ENCODE measurements at places on chromosomes 12 and 14.

DNA sequence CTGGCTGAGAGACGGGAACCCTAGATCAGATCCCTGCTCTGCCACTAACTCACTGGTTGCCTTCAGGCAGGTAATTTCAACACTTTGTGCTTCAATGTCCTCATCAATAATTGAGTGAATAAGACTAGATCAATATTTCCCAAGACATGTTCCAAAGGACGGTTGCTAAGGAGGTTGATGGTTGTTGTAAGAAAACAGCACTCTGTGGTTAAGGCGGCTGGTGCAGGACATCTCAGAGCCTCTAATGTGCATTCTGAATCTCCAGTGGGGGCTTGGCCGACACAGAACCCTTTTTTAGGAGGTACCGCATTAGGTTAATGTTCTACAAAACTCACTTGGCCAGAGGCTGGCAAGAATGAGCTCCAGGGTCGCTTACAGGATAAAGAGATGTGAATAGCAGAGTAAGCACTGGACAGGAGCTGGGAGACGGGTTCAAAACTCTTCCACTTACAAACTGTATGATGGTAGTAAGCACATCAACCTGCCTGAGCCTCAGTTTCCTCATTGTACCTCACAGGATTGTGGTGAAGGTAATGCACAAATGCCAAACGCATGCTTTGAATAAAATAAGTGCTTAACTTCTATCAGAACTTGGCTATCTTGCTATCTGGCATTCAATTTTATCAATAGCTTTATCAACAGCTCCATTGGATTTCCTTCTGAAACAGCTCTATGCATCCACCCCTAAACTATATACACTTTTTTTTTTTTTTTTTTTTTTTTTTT is 136.9 kb upstream of the PARP11 start:
- DNase-seq, result no peak

GRCh38 chr12:22088886-22089285 is 42.9 kb downstream of the CMAS start:
- no peak for DNase-seq

DNA sequence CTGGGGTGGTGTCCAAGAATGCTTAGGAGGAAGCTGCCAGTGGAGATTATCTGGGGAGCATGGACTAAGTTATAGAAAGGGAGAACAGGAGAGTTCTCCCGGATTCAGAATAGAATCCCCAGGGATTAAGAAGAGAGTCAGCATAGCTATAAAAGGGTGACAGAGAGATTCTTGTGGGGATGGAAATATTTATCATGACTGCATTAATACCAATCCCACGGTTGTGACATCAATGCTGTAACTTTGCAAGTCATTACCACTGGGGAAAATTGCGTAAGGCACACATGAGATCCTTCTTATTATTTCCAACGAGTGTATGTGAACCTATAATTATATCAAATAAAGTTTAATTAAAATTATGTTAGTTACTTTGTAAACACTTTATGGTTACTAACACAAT is 447.9 kb upstream of the TMEM132C start:
- DNase-seq, result no peak

- DNase-seq, result peak; percentile 43
Measured at GRCh38 chr12:126389220-126389841, 1324.1 kb downstream of the AACS start.

- DNase-seq, result no peak
Measured at GRCh38 chr12:49330032-49330619, 6.9 kb downstream of the C1QL4 start.

DNA sequence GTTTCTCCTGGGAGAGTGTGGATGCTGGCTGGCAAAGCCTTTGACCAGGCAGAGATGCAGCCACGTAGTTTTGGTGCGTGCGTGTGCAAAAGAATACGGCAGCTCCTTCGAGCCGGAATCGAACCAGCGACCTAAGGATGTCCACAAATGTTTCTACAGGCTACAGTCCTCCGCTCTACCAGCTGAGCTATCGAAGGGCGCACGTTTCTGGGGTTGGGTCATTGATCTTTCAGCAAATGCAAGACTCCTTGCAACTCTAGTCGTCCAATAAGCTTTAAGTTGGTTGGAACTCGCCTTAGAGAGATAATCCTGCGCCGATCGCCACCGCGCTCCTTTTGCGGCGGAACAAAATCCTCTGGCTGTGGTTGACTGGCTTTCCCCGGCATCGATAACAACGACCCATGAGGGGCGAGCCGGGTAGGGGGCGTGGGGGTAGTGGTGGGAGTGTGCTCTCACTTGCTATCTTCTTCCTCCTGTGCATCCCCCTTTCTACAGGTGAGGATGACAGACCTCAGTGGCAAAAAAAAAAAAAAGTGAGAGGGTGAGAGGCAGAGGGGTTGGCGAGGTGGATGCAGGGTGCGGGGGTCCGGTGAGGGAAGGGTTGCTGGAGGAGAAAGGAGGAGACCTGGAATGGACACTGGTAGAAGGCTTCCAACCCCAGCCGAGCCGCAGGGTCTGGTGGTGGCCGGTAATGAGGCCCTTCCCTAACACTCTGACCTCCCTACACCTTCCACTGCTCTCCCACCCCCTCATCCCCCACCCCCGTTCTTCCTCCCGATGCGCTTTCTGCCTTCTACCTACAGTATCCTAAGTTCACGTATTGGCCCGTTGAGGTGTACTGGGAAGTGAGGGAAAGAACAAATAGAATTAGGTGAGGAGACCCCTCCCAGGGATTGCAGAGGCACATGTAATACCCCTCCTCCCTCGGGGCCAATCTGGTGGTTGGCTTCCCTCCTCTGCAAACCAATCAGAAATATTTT is 11.8 kb upstream of the OR6S1 start:
- peak; percentile 17 for DNase-seq

DNA sequence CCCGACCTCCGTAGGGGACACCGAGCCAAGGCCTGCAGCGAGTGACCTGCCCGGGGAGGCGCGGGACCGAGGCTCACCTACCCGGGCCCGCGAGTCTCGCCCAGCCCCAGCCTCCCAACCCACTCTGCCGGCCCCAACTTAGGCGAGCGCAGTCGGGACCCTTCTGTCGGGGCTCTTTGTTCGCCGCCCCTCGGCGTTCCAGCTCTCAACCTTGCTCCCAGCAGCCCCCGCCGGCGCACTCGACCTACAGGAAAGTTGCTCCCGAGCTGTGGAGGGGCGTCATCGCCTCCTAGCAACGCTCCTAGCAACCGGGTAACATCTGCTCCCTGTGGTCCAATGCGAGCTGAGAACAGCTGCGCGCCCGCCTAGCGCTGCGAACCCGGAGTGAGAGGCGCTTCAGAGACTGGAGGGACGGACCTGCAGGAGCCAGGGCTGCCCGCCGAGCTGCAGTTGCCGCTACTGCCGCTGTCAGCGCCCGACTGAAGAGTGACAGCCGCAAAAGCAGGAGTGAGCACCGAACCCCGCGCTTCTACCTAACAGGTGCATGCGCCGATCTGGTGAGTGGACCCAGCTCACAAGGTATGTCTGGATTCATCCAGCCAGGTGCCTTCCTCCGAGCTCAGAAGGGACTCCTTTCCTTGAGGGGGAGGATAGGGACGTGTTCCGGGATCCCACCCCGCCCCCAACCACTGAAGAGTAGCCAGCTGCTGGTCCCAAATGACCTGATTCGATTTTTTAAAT is 355.0 kb downstream of the SNAPC1 start:
- DNase-seq, result peak; percentile 17

- no peak for DNase-seq
Measured at GRCh38 chr14:24427537-24428508, 1.6 kb downstream of the CBLN3 start.

GRCh38 chr14:104586832-104587620 is 7.5 kb downstream of the C14orf180 start:
- no peak for DNase-seq

GRCh38 chr12:20213723-20214625 is 154.4 kb upstream of the PDE3A start:
- DNase-seq, result no peak

GRCh38 chr12:131737150-131737827 is 26.4 kb downstream of the SFSWAP start:
- no peak for DNase-seq

- DNase-seq, result no peak
Measured at GRCh38 chr12:46266869-46267574, 1.8 kb downstream of the SLC38A1 start.

DNA sequence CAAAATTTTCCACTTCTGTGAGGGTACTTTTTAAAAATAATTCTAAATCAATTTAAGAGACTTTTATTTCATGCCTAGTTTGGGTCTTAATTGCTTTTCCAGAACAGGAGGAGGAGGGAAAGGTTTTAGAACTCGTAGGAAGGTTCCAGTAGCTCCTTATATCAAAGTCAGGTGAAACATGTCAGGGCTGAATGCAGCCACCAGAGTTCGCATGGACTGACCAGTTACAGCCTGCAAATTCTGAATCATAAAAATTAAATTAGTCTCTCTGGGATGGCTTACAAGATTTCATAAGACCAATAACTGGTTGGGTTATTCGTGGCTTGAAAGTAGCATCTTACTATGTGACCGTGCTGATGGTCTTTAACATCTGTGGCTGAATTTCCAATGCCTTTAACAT is 397 bp downstream of the BDKRB1 start:
- peak; percentile 82 for DNase-seq

- DNase-seq, result peak; percentile 92
Measured at GRCh38 chr12:77124767-77125166, 59.4 kb upstream of the E2F7 start.

- peak; percentile 31 for DNase-seq
Measured at GRCh38 chr12:105705765-105706164, 375.3 kb downstream of the C12orf75 start.

- no peak for DNase-seq
Measured at GRCh38 chr14:56805201-56805991, 4.9 kb downstream of the OTX2 start.

- no peak for DNase-seq
Measured at GRCh38 chr14:24171422-24172260, at the start of gene REC8. Gene REC8 (plus strand): TSS chr14:24172080. CDS start chr14:24172553, 473 bp downstream.

- no peak for DNase-seq
Measured at GRCh38 chr12:98053202-98053601, 462.2 kb upstream of the TMPO start.

Measured in stromal cell of bone marrow (primary cell).